ENCODE measurements at places on chromosomes 4 and X. TPM values are rescaled to one million over a fixed set of nuclear protein-coding genes. Genes with fewer than 3 reads are reported as not detected.

DNA sequence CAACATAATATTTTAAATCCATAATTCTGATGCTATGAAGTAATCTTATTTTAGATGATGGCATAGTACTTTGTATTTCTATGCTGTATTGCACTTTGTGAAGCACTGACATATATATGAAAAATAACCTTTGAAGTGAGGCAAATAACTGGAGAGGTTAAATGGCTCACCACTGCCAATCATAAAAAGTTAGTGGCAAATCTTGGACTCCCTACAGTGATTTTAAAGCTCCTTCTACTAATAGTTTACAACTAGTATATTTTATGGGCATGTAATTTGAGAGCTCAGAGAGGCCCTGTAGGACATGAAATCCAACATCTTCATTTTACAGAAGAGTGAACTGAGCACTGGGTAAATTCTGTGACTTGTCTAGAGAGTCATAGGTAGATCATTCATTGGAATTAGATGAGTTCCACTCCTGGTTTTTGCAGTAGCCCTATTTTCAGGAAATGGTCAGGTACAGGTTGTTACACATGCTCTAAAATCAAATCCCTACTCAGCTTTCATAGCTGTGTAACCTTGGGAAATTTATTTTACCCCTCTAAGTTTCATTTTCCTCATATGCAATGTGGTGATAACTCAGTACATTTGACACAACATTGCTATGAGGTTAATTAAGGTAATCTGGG, 804 bp upstream of the GC start:
- no peak for DNase-seq

The SPARCL1 gene
- 500 TPM for total RNA-seq

The TLR10 gene
- total RNA-seq = not detected

GRCh38 chr4:168673476-168673875, 176.6 kb downstream of the PALLD start:
- DNase-seq = no peak

DNA sequence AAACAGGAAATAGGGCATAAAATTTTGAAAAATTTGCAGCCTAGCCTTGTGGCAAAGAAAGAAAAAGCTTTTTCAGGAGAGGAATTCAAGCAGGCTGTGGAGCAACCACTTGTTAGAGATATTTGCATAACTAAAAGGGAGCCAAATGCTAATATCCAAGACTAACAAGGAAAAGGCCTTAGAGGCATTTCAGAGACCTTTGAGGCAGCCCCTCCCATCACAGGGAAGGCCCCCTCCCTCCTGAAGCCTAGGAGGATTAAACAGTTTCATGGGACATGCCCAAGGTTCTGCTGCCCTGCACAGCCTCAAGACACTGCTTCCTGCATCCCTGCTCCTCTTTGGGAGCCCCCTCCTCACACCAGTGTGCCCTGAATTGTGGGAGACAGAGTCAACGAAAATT, 275.4 kb upstream of the SFRP2 start:
- no peak for DNase-seq

DNA sequence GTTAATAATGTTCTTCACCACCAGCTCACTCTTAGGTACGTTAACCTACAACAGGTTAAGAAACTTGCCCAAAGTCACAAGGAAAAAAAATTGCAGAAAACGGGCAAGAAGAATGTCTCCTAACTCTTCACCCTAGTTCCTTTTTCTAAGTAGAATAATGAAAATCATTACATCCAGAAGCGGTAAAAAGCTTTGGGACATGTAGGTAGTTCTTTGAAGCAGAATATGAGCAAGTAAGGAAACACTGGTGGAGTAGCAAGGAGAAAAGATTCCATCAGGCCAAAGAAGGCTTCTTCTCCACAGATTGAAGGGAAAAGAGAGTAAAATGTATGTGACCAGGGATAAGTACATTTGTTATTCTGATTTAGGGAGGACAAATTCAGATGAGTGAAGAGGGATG, 4.1 kb downstream of the CAMK2D start:
- DNase-seq = no peak

DNA sequence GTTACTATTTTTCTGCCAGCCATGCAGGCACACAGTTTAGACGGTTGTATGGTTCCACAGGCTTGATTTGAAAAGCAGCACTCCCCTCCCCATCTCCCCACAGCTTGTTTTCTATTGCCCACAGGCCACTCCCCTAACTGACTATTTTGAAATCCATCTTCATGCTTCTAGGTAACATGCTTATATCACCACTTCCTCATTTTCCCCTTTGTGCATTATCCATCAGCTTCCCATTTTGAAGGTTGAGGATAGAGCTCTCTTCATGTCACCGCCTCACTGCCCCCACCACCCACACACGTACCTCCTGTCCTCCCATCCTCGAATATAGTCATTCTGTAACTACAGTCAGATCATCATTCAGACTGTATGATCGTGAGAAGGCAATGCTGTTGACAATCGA, 224.7 kb downstream of the MID1 start:
- no peak for DNase-seq

The GPR50 gene
- total RNA-seq = not detected

DNA sequence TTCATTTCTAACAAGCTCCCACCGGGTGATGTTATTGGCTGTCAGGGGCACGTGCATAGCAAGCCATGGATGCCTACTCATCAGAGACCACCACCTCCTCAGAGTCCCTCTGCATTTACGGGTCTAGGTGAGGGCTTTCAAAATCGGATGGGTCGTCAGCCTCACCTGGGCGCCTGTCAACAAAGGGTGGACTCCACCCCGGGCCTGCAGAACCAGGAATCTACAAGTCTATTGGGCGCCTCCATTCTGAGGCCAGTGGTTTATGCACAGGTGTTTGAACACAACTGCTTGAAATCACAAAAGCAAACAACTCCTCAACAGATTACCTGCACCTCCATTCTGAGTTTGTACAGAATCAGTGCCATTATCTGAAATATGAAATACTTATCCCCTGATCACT, 318.9 kb downstream of the PTTG2 start:
- no peak for DNase-seq

- no peak for DNase-seq
These were observed 46.0 kb downstream of the TFDP3 start for GRCh38 chrX:133171962-133172708.

- no peak for DNase-seq
These were observed 60.0 kb downstream of the FHDC1 start for GRCh38 chr4:152996111-152996571.

The MAGEA4 gene
- not detected for total RNA-seq

The TMPRSS11D gene
- not detected for total RNA-seq

The GATB gene
- 171 TPM for total RNA-seq

The SMIM43 gene
- not detected for total RNA-seq

DNA sequence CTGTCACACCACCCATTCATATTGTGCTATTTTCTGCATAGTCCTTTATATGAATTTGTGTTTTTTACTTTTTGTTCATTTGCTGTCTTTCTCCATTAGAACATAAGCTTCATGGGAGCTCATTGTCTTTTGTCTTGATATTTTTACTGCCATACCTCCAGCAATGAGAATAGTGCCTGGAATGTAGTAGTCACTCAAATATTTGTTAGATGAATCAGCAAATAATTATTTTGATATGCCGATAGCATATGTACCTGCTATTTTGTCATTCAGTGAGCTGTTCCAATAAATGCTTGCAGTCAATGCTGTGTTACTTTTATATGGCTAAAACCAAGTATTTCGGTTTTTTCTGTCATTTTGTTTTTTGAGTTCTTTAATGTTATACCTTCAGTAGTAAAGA, 43.5 kb upstream of the SLC25A31 start:
- DNase-seq = no peak

The CTAG2 gene
- not detected for total RNA-seq

DNA sequence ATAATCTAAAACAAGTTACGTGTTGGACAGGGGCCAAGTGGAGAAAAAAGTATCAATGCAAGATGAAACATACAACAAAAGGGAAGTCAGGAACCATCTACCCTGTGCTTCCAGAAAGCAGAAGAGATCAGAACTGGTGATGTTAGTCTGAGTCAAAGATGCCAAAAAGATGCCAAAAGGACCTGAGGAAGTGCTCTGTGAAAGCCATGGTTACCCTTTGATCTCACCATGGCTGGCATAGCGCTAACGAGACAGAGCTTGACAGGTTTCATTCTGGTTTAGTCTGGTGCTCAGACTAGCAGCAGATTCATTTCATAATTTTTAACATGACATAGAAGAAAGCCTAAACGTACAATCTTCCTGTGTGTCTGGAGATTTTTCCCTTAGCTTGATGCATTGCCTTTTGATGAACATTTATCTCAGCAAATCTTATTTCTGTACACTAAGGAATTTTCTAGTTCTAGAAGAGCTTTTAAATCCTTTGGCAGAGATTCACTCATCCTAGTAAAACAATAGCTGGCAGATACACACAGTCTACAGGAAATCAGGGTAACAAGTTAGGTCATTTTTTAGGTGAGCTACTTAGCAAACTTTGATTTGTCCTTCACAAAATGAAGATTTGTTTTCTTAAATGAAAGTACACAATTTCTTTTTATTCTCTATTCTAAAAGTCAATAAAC, 87.7 kb downstream of the COL25A1 start:
- DNase-seq = no peak

The PLAC8 gene
- total RNA-seq = 2.2 TPM

DNA sequence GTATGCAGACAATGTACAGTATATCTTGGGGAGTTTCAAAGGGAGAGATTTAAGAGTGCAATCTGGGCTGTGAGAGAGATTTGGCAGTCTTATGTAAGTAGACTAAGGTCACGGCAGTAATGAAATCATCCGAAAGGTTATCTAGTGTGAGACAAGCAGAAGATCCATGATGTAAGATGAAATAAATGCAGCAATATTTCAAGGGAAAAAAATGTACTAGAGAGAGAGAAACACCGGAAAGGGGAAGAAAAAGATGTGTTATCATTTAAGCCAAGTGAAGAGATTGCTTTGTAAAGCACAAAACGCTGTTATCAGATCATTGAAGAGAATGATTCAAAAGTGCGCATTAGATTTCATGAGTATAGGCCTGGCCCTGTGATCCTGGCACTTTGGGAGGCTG, 88.4 kb upstream of the GUCY1A1 start:
- DNase-seq = no peak

DNA sequence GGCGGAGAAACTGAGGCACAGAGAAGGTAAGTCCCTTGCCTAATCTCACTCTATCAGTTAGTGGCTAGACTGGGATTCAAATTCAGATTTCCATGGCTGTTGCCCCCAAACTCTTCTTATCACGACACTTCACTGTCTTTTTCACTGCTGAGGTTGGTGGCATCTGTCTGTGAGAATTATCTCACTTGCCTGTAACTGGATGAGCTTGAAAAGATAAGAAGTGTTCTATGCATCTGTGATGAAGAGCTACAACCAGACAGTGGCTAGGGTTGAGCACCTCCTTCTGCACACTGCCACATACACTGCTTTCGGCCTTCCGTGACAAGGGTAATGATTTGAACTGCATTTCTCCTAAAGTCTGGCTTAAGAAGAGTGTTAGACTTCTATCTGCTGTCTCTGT, 107.9 kb upstream of the TEX13D start:
- DNase-seq = no peak

DNA sequence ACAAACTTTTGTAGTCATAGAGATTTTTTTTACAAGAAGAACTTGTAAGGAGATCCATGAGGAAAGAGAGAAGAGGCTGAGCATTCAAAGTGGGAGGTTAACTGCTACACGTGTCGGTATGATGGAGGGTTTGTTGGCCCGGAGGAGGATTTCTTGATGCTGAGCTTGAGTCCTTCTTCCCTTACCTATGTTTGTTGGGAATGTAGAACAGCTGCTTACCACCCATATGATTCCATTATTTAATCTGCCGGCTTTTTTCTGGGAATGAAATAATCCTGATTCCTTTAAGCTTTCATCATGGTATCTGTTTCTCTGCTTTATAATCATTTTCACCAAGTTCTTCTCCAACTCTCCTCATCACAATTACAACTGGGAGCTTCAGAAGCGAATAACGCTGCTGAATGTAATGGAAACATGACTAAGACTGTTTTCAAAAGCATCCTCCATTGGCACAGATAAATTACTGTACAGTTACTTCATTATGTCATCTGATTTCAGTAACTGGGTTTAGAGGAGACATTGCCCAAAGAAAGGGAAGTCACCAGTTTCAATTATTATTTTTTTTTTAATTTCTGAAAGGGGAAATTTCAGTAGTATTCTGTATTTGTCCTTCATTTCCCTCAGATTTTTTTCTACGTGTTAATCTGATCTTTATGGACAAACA, 420.6 kb downstream of the SPRY1 start:
- no peak for DNase-seq

Data from Right ventricle myocardium inferior (tissue), 1 donor.